Hematopoietic multipotent progenitor cell treated with erythropoietin and hydrocortisone succinate and interleukin-3 and kit ligand, for 4 days (in vitro differentiated cells): ENCODE measurements at places on chromosomes 12 and 14.

- DNase-seq = peak; percentile 64
These were observed 636 bp downstream of the GOLGA3 start for GRCh38 chr12:132827763-132828703.

GRCh38 chr14:20144820-20145219 lies 6.2 kb downstream of the OR4N5 start:
- DNase-seq = no peak

DNA sequence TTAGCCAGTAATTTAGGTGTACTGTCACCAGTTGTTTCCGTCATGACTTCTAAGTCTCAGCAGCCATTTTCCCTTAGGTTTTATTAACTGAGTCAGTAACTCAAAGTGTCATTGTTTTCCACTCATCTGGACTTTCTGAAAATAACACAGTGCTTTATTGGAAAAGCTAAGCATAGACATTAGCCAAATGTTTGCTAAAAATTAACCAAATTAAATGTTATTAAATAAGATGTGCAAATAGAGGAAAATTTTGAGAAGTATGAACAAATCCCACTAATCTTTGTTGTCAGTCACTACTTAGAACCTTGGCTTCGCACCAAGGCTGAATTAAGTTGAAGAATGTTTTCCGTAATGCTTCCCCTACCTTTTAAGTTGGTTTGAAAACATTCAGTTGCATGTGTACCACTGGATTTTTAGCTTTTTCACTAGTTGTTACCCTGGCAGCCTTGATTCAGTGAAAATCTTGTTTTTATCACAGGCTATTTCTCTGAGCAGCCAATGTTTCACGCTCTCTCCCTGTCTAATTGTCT lies 43.0 kb downstream of the BORCS5 start:
- DNase-seq = no peak

DNA sequence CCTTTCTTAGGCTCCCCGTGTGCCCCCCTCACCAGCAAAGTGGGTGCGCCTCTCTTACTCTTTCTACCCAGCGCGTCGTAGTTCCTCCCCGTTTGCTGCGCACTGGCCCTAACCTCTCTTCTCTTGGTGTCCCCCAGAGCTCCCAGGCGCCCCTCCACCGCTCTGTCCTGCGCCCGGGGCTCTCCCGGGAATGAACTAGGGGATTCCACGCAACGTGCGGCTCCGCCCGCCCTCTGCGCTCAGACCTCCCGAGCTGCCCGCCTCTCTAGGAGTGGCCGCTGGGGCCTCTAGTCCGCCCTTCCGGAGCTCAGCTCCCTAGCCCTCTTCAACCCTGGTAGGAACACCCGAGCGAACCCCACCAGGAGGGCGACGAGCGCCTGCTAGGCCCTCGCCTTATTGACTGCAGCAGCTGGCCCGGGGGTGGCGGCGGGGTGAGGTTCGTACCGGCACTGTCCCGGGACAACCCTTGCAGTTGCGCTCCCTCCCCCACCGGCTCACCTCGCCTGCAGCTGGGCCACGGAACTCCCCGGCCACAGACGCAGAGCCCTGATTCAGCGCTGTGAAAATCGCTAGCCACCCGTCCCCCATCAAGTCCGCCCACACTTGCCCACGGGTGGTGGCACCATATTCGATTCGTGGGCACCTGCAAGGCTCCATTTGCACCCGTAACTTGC lies 1.3 kb downstream of the TMEM233 start:
- DNase-seq = no peak

DNA sequence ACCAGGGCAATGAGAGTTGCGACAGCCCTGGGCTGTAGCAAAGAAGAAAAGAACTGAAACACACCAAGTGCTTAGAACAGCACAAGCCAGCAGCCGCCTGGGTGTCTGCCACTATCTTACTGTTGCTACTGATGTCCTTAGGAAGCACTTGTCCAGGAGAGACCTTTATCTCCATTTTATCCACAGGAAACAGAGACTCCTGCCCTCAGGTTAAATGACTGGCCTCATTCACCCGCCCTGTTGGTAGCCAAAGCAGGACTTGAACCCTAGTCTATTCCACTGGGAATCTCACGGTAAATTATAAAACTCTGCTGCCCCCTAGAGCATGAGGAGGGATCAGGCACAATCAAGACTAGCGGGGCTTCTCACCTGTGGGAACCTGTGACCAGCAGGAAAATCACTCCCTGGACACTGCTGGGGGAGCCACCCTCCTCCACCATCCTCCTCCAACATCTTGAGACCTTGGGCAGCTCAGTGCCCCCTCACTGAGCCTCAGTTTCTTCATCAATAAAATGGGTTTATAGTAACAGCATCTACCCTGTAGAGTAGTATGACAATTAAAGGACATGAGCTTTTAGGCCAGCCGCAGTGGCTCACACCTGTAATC lies 20.5 kb upstream of the TESC start:
- peak; percentile 70 for DNase-seq

GRCh38 chr12:119036878-119037825 lies 55.8 kb downstream of the SRRM4 start:
- DNase-seq = peak; percentile 52

DNA sequence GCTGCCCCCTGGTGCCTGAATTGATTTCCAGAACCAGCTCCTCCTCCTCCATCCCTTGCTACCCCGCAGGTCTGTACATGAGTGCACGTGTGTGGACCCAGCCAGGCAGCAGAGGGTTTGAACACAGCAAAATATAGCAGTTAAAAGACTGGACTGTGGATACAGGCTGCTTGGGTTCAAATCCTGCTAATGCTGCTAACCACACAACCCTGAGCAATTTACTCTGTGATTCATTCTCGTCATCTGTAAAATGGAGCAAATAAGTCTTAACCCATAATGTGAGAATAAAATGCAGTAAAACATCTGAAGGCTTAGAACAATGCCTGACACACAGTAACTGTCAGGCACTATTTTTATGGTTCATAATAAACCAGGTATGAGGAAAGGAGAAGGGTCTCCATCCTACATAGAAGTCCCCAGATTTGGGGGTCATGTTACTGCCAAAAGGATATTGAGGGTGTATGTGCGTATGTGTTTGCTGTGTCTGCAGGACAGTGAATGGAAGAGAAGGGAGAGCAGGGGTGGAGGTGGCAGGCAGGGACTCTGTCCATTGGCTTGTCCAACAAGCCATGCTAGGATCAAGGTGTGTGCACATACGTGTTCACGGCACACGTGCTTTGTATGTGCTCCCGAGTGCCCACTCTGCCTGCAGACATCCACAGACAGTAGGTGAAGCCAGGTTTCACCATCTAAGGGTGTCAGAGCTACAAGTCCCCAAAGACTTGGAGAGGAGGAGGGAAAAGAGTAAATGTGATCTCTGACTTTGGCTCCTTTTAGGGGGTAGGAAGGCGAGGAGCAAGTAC lies 1.5 kb upstream of the STAT6 start:
- DNase-seq = no peak

DNA sequence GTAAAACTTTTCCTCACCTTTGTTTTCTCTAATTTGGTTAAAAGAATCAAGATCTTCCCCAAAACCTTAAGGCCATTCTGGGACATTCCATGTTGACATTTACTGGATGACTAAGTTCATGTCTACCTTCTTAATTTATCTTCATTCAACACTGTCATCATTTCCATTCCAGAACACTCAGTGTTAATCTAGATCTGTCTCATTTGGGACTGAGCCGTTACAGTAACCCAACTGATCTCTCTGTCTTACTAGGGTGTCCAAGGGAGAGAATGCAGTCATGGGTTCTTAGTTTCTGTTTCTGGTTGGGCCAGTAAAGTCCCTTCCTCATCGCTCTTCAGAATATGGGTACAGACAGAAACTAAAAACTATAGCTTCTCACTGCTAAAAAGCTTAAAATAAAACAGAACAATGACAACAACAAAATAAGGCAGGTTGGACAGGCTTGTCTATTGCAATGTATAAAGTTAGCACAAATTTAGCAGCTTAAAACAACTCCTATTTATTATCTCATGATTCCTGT lies 144.8 kb downstream of the ASCL1 start:
- no peak for DNase-seq

GRCh38 chr12:86712425-86712843 lies 456.2 kb upstream of the MGAT4C start:
- DNase-seq = no peak

- no peak for DNase-seq
These were observed 21.5 kb downstream of the GMFB start for GRCh38 chr14:54467280-54467679.

DNA sequence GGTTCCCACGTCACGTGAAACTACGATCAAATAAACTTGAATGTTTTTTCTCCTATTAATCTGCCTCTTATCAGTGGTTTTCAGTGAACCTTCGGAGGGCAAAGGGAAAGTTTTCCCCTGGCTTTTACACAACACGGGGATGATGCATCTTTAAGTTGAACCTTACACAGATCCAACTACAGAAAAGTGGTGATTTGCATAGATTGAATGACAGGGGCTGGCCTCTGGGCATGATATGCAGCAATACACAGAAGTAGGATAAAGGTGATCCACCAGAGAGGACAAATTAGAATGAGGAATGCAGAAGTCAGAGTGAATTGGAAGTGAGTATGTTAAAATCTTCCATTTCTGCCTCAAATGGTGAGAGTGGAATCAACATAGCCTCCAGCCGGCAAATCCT lies 11.6 kb downstream of the GSG1 start:
- no peak for DNase-seq

DNA sequence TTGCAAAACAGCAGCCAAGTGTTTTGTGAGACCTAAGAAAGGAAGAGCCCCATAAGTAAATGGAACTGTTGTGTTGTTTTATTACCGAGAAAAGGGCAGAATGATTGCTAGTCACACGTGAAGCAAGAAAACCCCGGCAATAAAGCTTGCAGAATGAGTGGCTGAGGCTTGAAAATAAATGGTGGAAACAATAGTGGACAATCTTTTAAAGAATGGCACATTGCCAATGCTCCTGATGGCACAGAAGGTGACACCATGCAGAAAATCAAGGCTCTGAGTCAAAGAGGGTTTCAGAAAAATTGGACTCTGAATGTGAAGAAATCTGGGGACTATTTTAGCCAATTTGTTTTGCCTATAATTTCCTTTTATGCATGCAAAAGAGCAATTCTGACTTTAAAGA lies 4.0 kb upstream of the AQP2 start:
- no peak for DNase-seq

- DNase-seq = no peak
These were observed 116.2 kb upstream of the ARID2 start for GRCh38 chr12:45613296-45613695.

DNA sequence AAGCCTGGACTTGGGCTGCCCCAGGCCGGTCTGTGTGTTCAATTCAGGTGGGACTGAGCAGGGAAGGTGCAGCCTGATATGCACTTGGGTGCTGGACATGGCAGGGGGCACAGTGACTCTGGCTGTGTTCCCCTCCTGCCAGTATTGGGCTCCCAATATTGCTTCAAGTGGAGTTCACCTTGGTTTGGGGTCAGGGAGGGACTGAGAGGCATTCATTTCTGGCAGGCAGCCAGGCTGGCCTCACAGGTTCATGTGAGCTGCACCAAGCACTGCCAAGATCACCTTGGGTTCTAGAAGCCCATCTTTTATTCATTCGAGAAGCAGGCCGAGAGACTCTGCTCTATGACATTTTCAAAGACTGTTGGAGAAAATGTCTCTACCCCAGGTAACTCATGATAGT lies 245.0 kb downstream of the CHST11 start:
- DNase-seq = no peak

DNA sequence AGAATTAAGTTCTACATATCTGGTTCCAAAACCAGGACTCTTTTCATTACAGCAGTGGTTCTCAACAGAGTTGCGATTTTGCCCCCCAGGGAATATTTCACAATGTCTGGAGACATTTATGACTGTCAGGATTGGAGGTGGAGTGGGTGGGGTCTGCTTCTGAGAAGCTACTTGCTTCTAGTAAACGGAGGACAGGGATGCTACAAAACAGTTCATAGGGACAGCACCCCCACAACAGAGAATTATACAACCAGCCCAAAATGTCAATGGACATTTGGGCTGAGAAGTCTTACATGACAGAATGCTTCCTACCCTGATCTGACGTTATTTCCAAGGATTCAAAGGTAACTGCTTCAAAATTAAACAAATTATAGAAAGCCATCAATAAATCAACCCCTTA lies 739 bp upstream of the SPATA7 start:
- DNase-seq = peak; percentile 12

DNA sequence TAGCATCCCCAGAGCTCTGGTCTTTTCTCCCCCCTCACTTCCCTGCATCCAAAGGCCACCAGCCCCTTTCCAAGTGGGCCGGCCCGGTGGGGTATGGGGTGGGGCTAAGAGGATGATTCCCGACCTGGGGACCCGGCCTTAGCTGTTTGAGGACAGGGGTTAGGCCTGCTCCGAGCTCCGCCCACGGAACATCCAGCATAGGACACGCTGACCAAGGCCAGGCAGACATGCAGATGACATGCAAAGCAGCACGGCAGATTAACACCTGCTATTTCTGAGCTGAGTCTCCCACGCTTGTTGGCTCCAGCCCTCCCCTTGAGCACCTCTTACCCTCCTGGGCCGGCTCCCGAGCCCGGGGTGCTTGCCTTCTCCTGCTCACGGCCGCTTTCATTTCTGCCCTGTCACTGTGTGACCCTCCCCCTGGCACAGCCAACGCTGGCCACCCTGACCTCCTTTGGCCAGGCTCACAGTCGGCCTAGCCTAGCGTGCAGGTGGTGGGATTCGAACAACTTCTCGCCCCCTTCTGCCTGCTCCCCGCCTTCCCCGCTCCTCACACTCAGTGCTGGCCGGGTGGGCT lies 40.2 kb downstream of the TEAD4 start:
- no peak for DNase-seq
